ENCODE measurements at places on chromosomes 2 and 18.

DNA sequence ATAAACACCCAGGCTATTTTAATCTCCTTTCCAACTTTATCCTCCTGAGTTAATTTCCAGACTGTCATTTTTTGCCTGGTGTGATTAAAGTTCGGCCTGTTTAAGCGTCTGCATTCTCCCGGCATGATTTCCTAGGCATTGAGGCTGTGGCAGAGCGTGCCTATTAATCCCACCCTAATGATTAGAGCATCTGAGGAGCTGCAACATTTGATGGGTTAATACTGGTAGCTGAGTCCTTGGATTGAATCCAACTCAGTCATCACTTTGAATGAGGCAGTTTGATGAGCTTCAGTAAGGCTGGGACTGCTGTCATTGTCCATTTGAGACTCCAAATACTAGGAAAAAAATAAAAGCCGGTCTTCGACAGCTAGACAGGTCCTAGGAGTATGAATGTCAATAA lies 882.5 kb downstream of the SLC4A3 start:
- DNase-seq: no peak

DNA sequence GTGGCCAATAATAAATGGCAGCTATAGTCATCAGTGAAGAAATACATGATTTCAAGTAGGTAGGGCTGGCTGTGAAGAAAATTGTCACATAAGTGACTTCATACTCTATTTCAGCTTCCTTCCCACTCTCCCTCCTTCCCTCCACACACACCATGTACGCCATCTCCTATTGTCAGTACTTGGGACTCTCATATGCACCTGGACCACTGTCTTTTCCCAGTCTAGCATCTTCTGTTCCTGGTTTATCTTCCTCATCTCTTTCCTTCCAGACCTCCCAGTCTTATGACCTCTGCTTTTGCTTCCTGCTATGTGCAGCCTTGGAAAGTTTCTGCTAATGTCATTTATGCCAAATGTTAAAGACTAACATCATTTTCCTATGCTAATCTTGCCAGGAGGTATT lies 35.0 kb downstream of the HNMT start:
- DNase-seq: no peak

DNA sequence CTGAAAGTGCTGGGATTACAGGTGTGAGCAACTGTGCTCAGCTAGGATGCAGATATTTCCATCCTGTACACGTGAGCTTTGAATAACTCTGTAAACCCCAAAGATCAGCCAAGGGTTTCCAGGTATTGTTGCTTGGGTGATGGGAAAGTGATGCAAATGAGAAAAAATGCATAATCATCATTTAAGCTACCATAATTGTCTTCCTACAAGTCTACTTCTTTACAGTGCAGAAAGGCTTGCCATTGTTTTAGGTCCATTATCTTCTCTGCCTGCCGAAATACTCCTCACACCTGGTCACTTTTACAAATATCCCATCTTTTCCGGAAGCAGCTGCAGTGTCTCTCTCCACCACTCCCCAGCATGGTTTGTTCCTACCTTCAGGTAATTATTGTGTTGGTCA lies 259.8 kb upstream of the CCDC68 start:
- no peak for DNase-seq

DNA sequence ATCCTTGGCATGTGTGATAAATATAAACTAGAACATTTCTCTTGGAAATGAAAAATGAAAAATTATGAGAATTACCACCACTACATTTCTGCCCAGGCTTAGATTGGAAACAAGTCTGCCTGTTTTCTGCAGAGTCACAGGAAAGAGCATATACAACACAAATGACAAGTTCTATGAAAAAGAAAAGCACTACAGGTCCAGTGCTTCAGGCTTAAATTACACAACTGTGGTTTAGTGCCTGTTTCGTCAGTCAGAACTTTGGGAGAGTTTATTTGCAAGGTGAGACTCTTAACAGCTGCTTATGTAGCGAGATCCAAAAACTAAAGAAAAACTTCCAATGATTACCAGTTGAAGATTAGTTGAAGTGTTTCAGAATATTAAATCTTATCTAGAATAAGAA lies 68.9 kb downstream of the RTN4 start:
- no peak for DNase-seq

DNA sequence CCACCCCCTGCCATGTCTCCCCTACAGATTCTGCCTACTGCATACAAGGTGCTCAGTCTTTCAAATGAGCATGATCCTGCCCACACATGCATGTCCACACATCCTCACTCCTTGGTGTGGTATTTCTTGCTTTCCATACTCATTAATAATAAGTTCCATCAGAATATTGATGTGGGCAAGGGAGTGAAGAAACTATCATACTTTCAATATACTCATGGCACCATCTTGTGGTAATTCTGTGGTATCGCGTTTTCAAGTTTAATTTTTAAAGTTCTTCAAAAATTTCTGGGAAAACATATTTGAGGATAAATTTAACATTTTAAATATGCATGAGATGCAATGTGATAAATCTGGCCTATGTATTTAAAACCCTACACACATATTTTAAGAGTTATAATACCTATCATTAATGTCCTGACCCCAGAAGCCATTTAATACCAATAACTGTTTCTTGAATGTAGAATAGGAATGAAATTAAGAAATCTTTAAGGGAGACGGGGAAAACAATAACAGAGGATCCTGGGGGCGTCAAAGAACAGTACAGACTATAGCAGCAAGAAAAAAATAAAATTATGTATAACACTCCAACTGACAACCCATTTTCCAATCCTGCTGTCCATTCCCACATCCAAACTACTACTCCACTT lies 110.1 kb downstream of the ZNF385B start:
- DNase-seq: no peak

- DNase-seq: no peak
These were observed 208.4 kb downstream of the LNPK start for GRCh38 chr2:175793648-175794047.

DNA sequence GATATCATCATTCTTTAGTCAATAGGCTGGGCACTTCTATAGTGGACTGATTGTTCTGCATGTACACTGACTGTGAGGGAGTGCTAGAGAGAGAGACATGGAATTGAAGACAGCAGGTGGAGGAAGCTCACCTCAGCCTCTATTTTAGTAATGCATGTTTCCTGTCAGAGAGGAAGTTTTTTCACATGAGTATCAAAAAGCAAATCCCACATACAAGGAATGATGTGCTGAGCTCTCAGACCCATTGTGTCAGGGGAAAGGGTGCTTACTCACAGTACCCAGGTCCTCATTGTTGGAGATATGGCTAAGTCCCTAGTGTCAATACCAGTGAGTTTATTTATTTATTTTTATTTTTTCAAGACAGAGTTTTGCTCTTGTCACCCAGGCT lies 9.9 kb upstream of the CDK15 start:
- no peak for DNase-seq

DNA sequence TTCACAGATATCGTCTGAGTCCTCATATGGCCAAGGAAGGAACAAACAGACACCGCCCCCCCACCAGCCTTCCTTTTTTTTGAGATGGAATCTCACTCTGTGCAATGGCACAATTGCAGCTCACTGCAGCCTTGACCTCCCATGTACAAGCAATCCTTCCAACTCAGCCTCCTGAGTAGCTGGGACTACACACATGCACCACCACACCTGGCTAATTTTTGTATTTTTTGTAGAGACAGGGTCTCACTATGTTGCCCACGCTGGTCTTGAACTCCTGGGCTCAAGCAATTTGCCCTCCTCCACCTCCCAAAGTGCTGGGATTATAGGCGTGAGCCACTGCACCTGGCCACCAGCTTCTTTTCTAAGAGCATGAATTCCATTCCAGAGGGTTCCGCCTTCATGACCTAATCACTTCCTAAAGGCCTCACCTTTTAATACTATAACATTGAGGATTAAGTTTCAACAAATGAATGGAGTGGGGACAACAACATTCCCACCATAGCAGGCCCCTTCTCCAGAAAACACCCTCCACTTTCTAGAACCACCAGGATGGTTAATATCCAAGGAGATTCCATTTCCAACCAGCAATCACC lies 2.2 kb upstream of the TMBIM1 start:
- no peak for DNase-seq

DNA sequence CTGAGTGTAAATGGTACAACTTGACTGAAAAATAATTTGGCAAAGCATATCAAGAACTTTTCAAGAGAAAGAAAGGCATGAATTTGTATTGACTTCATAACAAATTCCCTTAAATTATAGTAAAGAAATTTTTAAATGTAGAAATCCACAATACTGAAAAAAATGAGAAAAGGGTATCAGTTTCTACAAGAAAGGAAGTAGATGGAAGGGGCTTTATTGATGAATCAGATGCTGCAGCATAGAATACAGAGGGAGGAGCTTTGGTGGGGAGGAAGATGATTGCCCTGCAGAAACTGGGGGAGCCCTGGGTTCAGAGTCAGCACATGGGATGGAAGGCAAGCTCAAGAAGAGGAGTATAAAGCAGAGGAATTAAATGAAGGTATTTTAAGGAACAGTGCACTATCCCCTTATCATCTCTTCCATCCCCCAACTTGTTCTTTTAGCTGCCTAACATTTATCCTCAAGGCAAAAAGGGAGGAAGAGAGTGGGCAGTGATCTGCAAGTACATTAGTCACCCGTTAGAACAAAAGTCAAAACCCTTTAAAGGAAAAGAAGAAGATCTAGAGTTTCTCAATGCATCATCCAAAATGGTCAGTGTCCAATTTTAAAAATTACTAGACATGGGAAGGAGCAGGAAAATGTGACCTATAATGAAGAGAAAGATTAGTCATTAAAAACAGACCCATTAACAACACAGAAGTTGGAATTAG lies 77.7 kb downstream of the KCTD18 start:
- DNase-seq: no peak

DNA sequence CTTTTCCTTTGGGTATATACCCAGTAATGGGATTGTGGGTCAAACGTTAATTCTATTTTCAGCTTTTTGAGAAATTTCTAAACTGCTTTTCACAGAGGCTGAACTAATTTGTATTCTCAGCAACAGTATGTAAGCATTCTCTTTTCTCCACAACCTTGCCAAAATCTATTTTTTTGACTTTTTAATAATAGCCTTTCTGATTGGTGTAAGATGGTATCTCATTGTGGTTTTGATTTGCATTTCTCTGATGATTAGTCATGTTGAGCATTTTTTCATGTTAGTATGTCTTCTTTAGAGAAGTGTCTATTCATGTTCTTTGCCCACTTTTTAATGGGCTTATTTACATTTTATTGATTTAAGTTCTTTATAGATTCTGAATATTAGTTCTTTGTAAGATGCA lies 145.5 kb downstream of the TRABD2A start:
- no peak for DNase-seq

DNA sequence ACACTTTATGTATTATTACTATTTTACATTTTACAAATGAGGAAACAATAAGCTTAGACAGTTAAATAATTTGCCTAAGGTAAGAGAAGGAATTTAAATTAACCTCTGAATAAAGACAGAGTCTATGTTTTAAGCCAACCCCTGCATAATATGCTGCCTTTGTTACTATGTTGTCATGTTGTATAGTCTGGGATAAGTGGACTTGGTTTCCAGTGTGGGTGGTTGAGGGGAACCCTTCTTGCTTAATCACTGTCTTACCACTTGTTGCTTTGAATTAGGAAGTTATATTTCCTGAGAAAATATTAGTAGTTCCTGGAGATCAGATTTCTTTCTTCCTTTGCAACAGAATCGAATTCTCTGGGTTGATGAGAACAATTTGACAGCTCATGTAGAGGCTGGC lies 52.6 kb downstream of the AGPS start:
- no peak for DNase-seq

DNA sequence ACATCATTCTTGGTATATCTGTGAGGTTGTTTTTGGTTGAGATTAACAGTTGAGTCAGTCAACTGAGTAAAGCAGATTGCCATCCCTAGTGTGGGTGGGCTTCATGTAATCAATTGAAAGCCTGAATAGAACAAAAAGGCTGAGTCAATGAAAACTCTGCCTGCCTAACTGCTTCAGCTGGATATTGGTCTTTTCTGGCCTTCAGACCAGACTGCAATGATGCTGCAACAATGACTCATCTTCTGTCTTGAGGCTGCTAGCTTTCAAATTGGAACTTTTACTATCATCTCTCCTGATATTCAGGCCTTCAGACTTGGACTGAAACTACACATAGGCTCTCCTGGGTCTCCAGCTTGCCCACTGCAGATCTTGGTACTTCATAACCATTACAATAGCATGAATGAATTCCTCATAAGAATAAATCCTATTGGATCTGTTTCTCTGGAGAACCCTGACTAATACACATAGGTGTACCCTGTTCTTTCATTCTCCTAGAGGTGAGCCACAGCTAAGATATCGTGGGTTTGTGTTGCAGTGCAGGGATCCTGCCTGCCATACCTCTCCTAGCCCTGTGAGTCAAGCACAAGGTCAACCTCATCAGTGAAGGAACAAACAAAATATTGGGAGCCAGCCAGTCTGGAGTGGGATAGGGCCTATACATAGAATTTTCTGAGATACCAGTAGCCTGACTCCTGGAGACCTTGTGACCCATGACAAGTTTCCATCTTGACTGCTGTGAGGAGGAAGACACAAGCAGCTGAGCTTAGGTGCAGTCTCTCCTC lies 473.8 kb downstream of the DCC start:
- DNase-seq: no peak

DNA sequence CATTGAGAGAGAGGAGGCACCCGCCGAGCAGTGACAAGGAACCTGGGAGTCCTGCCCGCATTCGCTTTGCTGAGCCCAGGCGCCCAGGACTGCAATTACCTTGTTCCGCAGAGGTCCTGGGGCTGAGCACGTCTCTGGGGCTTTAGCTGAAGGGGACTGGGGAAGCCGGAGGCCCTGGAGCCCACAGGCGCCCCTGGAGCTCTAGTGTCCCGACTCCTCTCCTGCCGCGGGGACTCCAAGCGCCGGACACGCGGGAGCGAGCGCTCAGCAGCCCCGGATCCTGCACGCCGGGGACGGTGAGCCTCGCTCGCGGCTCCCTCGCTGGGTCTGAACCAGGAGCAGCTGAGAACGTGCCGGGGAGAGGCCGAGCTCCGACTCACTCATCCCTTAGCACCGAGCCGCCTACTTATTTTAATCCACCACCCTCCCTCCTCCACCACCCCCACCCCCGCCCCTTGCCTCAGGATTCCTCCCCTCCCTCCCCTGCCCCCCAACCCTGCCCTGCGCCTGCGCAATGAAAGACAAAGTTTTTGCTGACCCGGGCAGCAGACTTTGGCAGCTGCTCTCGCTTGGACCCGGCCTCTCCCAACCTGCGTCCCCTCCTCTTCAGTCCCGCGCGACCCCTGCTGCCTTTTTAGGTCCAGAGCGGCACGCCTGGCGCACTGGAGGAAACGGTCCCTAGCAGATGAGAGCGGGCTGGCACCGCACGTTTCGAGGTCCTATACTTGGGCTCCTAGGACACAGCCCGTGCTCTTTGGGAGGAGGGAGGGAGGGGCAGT lies at the start of gene OSR1:
Gene OSR1 (minus strand): TSS at position 382 of the 779 bp plus-strand sequence. CDS start 4,818 bp downstream, outside the sequence.
- peak; percentile 63 for DNase-seq

GRCh38 chr2:233262562-233262961 lies 11.1 kb downstream of the ATG16L1 start:
- no peak for DNase-seq

GRCh38 chr2:25169073-25169470 lies 692 bp upstream of the POMC start:
- no peak for DNase-seq

- DNase-seq: no peak
These were observed 34.0 kb downstream of the NAPG start for GRCh38 chr18:10559553-10560451.

- no peak for DNase-seq
These were observed 490.9 kb downstream of the STK39 start for GRCh38 chr2:167756446-167756845.

GRCh38 chr2:32865399-32866068 lies 81.2 kb upstream of the LTBP1 start:
- no peak for DNase-seq
